Putamen (tissue), 1 donor: ENCODE measurements at places on chromosomes 3 and 15.
A peak's percentile ranks its signal among the peaks of the same experiment; 100 is the strongest.

DNA sequence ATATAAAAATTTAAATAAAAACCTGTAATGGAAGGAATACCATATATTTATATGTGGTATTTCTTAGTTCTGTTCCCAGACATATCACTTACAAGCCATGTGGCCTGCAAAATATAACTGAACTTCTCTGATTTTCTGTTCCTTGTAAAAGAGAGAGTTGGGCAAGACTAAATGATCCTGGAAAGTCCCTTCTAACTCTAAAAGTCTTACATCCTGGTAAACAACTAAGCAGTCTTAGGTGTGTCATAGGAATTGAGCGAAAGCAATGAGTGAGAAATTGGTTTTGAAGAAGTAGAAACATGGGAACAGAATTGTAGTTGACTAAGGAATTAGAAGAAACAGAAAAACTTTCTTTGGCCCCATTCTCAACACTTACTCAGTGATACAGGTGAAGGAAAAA lies 25.3 kb upstream of the IL20RB start:
- no peak for DNase-seq

DNA sequence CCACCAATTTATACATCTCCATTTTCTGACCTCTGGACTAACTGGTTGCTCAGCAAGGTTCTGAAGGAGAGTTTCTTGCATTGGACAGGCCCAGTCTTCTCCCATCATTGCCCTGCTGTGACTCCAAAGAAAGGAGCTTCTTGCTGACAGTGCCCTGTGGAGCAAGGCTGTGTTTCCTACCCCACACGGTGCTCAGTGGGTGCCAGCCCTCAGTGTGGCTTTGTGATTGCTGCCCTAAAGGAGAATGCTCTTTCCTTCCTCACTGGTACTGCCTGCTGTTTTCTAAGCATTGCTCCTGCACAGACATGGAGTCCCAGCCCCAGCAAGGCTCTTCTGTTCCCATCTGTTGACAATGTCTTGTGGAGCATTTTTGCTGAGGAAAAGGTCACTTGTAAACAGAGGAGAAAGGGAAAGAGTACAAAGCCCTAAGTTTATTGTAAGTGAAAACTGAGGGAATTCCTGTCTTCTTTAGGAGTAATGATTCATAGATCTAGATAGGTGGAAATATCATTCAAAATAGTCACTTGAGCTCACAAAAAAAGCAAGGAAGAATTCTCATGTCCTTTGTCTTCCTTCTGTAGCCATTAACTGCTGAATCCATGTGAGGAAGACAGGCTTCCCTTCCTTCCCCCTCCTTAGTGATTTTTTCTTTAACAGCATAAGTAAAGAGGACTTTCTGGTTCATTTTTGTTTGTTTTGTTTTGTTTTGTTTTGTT lies 62.9 kb downstream of the HMG20A start:
- DNase-seq = no peak

DNA sequence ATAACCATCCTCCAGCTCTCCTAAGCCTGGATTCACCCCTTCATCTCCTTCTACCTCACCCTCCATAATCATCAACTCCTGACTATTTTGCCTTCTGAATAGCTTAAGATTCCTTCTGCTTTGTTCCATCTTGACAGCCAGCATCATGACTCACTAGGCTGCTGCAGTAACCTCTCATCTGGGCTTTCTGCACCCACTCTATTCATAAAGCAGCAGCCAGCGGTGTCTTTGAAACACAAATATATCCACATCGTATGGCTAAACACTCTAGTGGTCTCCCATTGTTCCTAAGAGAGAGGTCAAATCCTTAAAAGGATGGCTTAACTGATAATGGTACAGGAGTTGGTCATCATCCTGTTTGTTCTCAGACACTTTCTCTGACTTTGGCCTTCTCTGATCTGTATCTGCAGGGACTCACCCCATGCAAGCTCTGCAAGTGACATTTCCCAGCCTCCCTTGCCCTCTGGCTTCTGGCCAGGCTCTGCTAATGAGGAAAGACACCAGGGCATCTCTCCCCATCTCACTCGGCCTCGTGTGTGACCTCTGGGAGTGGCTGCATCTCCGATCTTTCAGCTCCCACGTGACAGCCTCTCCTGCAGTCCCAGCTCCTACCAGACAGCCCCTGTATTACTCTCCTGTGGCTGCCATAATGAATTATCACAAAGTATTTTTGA lies 6.2 kb downstream of the GRK7 start:
- DNase-seq = peak; percentile 13

DNA sequence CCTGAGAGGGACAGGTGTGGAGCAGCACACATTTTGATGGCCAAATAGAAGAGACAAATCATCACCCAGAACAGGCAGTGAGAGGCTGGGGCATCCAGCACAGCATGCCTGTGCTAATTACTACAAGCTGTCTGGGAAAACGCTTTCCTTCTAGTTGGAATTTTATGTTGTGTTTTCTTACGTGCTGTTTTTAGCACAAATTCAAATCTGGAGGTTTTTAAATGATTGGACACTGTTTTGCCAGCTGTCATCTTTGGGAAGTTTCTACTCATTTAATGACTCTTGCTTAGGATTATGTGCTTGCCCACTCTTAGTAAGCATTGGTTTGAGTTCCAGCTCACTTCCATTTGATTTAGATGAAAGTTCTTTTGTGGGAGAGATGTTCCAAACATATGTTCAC lies 43.5 kb downstream of the EAF1 start:
- DNase-seq = no peak

DNA sequence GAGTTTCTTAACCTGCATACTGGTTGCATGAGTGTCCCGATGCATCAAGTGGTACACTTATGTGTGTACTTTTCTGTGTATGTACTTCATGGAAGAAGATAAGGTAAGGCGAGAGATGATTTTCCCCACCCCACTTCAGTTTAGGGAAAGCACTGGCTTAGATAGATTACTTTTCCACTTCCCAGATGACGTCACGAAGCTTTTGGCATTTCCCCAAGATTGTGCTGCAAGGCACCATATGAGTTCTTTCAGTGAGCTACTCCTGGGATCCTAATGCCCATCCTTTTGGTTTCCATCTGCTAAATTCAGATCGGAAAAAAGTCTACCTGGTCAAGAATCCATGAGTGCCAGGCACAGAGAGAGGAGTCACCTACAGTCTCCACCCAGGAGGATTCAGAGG lies 4.5 kb downstream of the IL17RB start:
- DNase-seq = no peak

DNA sequence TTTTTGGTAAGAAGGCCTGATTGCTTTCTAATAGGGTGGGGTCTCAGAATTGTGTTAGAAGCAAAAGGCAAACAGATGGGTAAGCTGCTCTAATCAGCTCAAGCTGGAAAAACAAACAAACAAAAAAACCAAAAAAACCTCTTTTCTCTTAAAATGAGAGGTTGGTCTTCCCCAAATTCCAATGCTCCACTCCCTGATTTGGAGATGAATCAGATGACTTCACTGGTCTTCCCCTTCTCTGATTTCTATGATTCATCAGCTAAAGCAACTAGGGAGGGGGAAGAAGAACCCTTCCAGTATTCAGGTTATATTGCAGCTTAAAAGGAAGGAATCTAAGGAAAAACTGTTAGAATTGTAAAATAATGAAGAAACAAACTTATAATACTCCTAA lies 9.6 kb upstream of the ANXA2 start:
- DNase-seq = no peak

GRCh38 chr3:156750874-156751245 lies 75.3 kb upstream of the LEKR1 start:
- no peak for DNase-seq

DNA sequence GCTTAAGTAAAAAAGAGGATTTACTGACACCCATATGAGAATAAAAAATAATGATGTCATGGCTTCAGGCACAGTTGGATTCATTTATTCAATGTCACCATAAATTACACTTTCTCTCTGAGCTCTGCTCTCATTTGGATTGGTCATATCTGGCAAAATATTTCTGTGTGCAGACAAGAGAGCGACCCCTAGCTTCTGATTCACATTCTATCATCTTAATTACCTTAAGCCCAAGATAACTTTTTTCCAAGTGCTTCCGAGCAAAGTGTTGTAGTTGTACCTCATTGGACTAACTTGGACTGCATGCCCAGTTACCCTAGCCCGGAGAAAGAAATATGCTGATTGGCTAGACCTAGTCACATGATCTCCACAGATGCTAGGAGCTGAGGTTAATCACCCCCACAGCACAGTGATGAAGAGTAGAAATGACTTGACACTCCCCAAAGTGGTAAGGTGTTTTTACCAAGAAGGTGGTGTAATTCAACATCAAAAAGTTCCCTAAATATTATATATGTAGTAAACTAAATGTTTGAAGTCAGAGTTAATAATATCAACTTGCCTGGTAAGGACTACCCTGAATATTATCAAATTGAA lies 552.2 kb upstream of the SUCLG2 start:
- no peak for DNase-seq

DNA sequence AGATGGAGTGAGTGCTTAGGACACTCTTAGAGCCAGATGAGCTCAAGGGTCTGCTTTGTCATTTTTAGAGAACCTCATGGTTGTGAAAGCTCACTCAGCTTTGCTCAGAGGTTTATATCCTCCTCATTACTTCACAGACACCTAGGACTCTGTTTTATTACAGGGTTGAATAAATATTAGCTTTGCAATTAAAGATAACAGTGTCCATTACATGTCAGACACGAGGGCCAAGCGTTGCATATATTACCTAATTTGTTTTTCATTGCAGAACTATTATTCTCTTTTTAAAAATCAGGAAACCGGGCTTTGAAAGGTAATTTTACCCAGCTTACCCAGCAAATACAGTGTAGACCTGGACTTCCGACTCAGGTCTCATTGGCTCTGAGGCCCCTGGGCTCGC lies 16.1 kb downstream of the MAP6D1 start:
- DNase-seq = no peak

DNA sequence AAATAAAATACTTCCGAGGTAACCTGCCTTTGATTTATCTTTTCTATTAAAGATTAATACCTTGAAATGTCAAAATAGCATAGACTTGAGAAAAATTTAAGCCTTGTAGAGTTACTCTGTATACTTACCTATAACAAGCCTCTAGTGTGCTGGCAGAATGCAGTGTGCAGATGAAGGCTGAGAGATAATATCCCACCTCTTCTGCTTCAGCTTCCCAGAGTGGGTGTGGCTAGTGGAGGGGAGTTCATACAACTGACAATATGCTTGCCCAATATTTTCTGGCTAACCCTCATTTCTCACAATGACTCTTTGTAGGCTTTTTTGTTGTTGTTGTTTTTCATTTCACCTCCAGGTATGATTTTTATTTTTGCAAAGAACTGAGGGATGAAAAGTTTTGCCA lies 15.7 kb upstream of the ZBTB20 start:
- no peak for DNase-seq

DNA sequence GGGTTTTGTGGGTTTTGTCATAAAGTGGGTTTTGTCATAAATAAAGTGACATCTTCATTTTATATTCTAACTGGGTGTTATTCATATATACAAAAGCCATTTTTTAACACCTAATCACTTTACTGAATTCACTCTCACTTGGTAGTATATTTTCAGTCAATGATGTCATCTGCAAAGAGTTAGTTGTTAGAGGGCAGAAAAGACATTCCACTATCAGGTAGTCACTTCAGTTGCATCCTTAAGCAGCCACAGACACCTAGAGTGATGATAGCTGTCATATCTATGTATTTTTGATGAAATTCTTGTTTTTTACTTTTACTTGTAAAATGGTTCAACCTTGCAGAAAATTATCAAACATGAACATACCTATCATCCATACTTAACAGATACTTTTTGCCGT lies 89.0 kb downstream of the DHX36 start:
- DNase-seq = no peak

- DNase-seq = no peak
Observed at GRCh38 chr3:94978084-94978483, 915.2 kb downstream of the NSUN3 start.

DNA sequence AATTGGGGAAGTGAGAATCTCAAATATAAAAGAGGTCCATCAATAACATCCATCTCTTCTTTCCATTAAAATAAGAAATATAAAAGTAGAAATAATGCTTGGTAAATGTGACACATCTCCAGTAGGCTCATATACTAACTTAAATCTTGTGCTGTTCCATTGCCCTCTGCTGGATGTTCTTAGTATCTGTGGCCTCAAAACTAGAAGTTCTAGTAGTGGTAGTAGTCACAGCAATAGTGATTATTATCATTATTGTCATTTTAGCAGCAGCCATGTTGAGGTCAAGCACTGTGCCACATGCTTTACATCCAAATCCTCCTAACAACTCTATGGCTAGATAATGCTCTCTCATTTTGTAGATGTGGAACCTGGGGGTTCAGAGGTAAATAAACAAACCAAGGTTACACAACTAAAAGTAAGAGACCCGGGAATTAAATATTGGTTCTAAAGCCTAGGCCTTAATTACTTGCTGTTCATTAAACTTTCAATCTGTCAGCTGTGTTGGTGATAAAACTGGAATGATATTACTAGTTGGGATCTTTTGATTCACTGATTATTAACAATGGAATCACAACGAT lies 20.2 kb upstream of the BTLA start:
- peak; percentile 65 for DNase-seq

DNA sequence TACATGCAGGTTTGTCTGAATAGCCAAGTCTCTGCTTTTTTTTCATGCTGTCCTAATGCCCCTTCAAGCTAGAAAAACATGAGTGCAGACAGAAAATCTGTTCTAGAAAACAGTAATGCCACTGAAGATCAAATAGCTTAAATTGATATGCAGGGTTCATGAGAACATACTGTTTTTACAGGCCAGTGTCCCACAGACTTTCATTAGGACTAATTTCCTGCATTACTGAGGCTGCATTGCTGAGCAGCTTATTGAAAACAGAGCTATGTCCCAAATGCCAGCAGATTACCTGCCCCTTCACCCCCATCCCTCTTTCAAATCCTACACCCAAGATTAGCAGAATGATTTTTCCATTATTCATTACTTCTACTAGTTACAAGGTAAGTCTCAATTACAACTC lies 665 bp downstream of the TM4SF18 start:
- no peak for DNase-seq

DNA sequence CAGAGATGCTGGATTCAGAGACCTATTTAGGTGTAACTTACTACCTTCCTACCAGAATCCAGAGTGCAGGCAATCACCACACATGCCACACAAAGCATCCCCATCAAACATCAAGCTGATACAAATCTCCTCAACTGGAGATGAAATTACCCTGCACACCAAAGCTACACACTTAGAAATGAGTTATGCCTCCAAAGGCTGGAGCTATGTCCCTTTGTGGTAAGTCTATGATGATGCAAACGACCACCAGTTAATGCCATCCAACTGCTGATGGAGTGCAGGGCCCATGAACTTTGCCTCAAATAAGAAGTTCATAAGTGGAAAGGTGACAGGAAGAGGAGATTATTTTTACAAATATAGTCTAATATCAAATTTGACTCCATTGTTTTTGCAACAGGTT lies 38.1 kb downstream of the PDZRN3 start:
- no peak for DNase-seq
